ENCODE measurements at places on chromosomes 16 and 17. TPM values are rescaled to one million over a fixed set of nuclear protein-coding genes. Genes with fewer than 3 reads are reported as not detected.

GRCh38 chr16:89924297-89924924 is 1.3 kb downstream of the TUBB3 start:
- peak; percentile 60 for DNase-seq

- no peak for DNase-seq
Observed at GRCh38 chr16:48101069-48101674, 54.6 kb downstream of the ABCC12 start.

DNA sequence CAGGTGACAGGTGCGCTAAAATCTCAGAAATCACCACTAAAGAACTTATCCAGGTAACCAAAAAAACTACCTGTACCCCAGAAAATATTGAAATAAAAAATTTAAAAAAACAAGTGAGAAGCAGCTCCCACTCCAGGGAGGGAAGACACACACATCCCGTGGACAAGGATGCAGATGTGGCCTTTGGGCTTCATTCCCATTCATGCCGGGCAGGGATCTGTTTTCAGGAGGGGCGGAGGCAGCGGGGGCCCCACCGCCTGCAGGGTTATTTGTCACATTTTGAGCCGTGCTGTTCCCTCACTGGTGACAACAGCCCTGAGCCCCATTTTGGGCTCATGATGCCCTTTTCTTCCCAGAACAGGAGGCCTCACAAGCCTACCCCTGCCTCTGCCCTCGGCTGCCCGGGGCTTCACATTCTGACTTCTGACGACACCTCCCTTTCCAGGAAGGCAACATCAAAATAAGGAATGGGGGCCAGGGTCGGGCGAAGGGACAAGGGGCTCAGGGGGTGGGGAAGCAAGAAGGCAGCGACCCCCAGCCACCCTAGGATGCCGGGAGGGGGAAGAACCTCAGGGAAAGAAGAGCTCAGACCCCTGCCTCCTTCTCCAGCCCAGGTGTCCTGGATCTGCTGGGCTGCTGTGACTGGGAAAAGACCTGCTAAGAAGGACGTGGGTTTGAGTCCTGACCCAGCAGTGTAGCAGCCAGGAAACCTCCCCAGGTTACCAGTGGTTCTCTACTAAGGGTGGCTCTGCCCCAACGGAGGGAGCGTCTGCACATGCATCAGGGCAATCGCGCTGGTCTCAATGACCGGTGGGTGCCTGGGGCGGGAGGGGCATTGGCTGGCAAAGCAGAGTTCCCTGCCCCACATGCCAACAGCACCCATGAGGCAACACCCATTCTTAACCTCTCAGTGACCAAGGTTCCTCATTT is 2.3 kb upstream of the CD79B start:
- DNase-seq = no peak

DNA sequence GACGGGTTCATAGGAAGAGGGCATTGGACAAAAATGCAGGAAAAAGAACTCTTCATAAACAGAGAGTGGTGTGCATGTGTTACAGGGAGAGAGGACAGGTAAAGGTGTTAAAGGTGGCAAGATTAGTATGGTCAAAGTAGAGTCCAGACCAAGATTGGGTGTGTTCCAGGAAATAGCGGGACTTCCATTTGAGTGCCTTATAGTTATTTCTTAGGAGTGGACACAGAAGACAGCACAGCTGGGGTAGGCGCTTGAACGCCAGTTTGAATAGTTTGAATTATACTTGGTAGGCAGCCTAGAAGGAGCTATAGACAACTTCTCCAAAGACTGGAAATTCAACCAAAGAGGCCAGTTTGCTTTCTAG is 63.4 kb downstream of the MAP2K6 start:
- no peak for DNase-seq

GRCh38 chr17:77502626-77503292 is 362.0 kb downstream of the SEC14L1 start:
- DNase-seq = no peak

DNA sequence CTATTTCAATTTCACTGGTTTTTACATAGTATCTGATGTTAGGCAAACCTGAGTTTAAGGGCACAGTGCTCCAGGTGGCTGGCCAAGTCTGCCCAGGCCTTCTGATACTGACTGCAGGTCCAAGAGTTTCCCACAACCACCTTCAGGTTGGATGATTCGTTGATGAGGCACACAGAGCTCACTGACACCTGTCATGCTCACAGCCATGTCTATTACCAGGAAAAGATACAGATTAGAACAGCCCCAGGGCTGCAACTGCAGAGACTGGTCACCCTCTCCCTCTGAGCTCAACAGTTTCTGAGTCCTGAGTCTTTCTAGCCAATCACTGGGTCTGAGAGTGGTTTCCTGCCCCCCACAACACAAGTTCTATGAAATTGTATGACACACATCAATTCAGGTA is 37.2 kb downstream of the MEAK7 start:
- no peak for DNase-seq

DNA sequence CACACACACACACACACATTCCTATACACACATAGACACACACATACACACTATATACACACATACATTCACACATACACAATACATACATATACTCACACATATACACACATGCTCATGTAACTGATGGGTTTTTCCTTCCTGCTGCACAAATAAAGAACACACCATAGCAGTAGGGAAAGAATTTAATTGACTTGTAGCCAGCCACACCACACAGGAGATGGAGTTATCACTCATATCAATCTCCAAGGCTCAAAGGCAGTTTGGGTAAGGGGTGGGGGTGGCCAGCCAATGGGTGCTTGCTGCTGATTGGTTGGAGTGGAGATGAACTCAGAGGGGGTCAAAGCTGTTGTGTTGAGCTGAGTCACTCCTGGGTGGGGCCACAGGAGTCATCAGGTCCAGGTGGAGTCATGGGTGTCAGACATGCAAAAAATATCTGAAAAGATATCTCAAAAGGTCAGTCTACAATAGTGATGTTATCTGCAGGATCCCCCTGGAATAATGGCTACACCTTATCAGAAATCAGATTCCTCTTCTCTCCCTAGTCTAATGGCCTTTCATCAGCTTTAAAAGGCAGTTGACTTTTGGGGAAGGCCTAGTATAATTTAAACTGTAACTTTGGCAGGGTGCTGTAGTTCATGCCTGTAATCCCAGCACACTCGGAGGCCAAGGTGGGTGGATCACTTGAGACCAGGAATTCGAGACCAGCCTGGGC is 46.1 kb downstream of the WSB1 start:
- no peak for DNase-seq

Gene SPATA22
- total RNA-seq = 0.27 TPM

- peak; percentile 36 for DNase-seq
Observed at GRCh38 chr16:80804526-80805383, at the start of gene CDYL2. TSS of gene CDYL2 (minus strand) at chr16:80804598. CDS start at chr16:80804173, 425 bp downstream.

DNA sequence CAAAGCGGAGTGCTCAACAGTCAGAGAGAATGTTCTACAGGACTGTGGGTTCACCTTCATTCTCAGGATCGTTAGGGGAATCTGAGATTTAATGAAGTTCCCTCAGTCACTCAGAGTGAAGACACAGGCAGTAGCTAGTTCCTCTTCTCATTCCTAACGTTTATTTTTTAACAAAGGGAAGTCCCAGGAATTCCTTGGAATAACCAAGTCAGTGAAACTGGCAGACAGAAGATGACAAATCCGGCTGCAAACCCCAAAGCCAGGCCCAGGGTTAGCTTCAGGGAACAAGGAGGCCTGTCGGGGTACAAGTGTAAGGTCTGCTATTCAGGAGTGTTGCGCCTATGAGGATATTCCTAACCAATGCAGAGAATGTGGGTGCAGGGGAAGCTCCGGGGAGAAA is 42.0 kb downstream of the COTL1 start:
- DNase-seq = no peak

DNA sequence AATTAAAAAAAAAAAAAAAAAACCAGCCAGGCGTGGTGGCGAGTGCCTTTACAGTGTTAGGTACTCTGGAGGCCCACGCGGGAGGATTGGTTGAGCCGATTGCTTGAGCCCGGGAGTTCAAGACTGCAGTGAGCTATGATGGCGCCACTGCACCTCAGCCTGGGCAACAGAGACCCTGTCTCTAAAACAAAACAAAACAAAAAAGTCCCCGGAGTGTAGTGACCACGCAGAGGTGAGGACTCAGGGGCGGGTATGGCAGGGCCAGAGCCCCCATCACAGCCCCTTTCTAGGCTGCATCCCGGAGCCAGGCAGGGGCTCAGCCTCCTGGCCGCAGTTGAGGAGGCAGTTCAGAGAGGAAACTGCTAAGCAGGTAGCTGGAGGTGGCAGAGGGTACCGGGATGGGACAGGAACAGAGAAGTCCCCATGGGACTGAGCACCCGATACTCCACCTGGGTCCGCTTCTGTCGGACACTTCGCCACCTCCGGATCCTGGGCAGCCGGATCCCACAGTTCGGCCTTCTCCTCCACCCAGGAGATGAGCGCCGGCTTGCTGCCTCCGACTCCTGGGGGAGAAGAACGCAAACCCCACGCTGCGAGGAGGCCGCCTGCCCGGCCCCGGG is 800 bp downstream of the ZNF747 start:
- peak; percentile 35 for DNase-seq

- DNase-seq = no peak
Observed at GRCh38 chr17:50276588-50277356, 2.5 kb downstream of the TMEM92 start.

DNA sequence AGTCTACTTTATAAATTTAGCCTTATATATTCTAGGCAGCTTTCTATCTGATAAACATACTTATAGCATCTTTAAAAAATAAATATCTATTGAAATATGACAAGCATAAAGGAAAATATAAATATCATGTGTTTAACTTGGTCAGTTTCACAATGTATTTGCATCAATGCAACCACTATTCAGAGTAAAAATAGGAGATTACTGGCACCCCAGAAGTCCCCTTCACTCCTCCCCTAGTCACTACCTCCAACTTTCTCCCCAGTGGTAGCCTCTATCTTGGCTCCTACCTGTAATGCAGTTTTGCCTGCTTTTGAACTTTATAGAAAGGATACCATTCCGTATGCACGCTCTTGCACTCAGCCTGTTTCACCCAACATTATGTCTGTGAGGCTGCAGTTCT is 3.2 kb upstream of the NOD2 start:
- DNase-seq = no peak

- DNase-seq = no peak
Observed at GRCh38 chr16:17861981-17862479, 391.3 kb upstream of the XYLT1 start.

Gene CCL16
- total RNA-seq = not detected

DNA sequence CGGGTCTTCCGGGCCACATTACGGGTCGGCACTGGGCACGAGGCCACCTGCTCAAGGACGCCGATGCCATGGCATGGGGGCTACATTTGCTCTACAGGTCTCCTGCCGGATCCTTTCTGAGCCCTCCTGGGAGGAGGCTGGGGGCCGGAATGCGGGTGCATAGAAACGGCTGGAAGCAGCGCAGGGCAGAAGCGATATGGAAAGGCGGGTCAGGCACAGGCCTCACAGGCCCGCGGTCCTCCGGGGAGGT is 28.4 kb downstream of the AXIN1 start:
- DNase-seq = no peak

Gene BCO1
- total RNA-seq = under 0.01 TPM

GRCh38 chr16:55943267-55943666 is 68.1 kb upstream of the CES5A start:
- DNase-seq = no peak

Gene TMIGD1
- total RNA-seq = not detected

- DNase-seq = no peak
Observed at GRCh38 chr16:73176577-73177013, 128.7 kb upstream of the ZFHX3 start.

GRCh38 chr16:76222853-76223252 is 54.3 kb upstream of the CNTNAP4 start:
- DNase-seq = no peak

DNA sequence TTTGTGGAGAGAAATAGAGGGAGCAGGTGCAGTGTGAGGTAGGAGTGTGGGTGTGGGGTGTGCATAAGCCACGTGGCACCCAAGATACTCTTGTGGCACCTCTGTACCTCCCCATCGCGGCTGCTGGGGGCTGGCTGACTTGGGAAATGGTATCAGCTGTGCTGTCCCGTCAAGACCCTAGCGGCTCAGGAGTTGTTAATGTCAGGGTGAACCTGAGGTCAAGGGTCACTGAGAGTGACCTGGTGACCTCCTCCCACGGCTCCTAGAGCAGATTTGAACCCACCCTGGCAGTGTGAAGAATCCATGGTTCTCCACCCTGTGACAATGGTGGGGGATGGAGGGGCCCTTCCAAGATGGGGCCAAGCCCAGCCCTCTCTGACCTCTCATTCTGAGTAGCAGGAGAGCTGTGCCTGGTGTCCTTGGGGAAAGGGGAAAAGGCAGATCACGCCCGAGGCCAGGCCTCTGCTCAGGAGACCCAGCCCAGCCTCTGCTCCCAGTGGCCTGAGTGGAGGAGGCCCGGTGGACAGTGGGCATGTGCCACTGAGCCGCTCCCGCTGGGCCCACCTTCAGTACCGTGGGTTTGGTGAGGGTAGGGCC is 3.0 kb upstream of the WFIKKN2 start:
- DNase-seq = no peak

- peak; percentile 83 for DNase-seq
Observed at GRCh38 chr17:59311051-59311468, 20.4 kb upstream of the YPEL2 start.

DNA sequence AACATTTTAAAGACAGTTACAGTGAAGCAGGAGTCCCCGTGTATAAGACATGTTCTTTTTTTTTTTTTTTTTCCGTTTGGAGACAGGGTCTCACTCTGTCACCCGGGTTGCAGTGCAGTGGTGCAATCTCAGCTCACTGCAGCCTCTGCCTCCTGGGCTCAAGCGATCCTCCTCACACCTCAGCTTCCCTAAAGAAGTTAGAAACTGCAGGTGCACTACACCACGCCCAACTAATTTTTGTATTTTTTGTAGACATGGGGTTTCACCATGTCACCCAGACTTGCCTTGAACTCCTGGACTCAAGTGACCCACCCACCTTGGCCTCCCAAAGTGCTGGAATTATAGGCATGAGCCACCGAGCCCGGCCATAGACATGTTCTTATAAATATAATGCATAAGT is 3.0 kb downstream of the EVI2B start:
- no peak for DNase-seq

DNA sequence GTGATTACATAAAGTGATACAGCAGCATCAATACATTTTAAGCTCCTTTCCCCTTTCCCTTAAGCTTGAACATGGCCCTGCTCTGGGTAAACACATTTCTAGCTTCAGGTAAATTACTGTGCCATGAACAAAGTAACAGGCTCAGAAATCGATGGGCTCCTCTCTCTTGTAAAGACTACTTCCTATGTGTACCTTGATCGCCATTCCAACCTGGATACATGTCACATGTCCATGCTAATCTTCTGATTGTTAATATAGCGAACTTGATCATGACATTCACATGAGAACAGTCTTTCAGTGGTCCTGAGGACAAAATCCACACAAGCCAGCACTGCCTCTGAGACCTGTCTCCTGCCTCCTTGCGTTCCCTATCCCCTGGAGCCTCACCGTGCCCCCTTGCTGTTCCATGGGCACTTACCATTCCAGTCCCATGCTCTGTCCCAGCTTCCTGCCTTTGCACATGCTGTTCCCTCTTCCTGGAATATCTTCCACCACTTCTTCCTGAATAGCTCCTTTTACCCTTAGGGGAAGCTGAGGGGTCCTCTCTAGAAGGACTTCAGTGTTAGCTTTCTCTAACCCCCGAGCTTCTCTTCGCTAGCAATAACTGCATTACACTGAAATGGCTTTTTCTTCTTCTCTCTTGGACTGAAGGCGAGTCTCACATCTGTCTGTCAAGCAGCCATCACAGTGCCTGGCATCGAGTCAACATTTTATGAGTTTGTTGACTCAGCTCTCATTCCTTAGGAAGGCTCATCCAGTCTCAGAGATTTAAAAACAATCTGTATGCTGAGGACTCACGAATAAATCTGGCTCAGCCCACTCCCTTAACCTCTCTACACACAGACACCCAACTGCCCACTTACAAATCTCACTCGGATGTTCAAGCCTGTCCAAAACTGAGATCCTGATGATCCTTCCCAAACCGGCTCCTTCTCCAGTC is 93.3 kb downstream of the ASIC2 start:
- DNase-seq = no peak

Data from hematopoietic multipotent progenitor cell (in vitro differentiated cells).